ENCODE measurements at places on chromosomes 1 and 21. TPM values are rescaled to one million over a fixed set of nuclear protein-coding genes. Genes with fewer than 3 reads are reported as not detected.

DNA sequence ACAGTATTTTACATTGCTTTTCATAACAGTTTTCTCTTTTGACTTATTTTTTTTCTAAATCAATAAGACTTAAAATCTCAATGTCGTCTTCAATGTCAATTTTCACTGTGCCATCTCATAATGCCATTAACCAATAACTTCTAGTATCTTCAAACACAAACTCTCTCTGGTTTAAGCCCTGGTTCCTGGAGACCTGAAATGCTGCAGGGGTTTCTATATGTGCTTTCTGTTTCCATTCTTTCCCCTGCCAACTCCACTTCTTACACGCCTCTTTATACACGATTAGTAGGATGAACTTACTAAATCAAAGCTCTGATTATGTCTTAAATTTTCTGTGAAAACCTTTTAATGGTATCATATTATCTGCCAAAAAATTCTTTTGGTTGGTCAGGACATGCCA, 191.4 kb downstream of the AMY1C start:
- no peak for DNase-seq

DNA sequence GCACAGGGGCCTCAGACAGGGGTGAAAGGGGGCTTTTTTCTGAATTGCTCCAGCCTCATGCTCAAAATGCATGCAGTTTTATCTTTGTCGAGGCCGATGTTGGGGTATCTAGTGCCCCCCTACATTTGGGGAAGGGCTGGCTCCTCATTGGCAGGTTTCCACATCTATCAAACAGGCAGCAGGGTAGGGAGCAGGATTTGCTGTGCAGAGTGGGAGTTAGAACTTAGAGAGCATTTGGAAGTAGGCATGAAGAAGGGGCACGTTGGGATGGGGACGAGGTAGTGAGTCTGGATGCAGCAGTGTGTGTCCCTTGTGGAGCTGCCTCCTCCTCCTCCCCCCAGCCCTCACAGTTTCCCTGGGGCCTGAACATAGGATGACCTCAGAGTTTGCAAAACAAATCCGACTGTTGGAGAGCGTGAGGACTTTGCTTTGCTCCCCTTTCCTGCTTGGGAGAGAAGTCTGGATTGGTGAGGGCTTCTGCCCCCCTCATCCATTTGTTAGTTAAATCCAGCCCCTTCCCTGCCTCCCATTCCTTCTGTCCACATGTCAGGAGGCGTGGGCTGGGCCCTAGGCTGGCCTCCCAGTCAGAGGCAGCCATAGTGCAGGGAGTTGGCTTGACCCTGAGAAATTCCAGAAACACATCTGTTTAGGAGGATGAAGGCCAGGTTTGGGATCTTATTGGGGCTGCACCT, 36.9 kb upstream of the GPR37L1 start:
- peak; percentile 10 for DNase-seq

- DNase-seq, result peak; percentile 86
These were observed 51.9 kb upstream of the ZNF326 start for GRCh38 chr1:89942825-89943658.

DNA sequence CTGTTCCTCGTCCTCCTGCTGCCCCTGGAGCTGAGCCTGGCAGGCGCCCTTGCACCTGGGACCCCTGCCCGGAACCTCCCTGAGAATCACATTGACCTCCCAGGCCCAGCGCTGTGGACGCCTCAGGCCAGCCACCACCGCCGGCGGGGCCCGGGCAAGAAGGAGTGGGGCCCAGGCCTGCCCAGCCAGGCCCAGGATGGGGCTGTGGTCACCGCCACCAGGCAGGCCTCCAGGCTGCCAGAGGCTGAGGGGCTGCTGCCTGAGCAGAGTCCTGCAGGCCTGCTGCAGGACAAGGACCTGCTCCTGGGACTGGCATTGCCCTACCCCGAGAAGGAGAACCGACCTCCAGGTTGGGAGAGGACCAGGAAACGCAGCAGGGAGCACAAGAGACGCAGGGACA, 14.8 kb downstream of the DRAXIN start:
- no peak for DNase-seq

- DNase-seq, result peak; percentile 43
These were observed 24.1 kb downstream of the PIGM start for GRCh38 chr1:160007577-160008200.

- no peak for DNase-seq
These were observed 4.8 kb downstream of the OVGP1 start for GRCh38 chr1:111422546-111423391.

DNA sequence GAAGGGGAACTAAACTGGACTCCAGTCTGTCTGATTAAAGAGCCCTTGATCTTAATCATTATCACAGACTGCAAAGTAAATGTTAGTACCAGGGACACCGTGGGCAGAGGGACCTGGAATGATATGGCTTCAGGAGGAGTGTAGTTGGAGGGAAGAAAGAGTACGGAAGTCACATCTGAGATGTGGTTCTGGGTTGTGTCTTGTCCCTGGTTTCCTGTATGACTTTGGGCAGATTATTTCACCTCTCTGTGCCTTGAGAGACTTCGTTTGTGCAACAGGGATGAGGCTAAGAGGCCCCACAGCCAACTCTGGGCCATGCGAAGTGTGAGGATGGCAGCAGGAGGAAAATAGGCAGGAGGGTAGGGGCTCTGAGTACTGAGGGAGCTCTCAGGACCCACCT, 76.1 kb upstream of the SLC2A1 start:
- DNase-seq, result no peak

GRCh38 chr1:53345996-53346813, 18.3 kb upstream of the LRP8 start:
- DNase-seq, result no peak

GRCh38 chr1:210726621-210727020, 397.9 kb downstream of the HHAT start:
- no peak for DNase-seq

- peak; percentile 61 for DNase-seq
These were observed at the start of gene RGS7 for GRCh38 chr1:241356519-241357365. TSS of gene RGS7 (minus strand) at chr1:241357205.

- DNase-seq, result no peak
These were observed 390 bp upstream of the NGF start for GRCh38 chr1:115338457-115338820.

DNA sequence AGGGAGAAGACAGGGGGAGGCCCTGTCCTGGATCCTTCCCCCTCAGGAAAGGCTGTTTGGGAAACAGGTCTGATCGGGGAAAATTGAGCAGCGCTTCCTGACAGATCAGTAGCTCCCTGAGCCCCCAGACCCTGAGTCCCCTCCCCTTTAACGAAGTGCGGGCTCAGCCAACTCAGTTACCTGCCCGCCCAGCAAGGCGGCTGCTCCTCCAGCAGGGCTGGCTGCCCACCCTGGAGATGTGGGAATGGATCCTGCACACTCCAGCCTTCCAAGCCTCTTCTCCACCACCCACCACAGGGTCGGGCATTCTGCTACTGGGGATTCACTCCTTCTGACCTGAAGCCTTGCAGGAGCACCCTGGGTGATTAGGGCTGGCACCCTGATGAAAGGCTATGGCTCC, 27.6 kb upstream of the LAPTM5 start:
- no peak for DNase-seq

DNA sequence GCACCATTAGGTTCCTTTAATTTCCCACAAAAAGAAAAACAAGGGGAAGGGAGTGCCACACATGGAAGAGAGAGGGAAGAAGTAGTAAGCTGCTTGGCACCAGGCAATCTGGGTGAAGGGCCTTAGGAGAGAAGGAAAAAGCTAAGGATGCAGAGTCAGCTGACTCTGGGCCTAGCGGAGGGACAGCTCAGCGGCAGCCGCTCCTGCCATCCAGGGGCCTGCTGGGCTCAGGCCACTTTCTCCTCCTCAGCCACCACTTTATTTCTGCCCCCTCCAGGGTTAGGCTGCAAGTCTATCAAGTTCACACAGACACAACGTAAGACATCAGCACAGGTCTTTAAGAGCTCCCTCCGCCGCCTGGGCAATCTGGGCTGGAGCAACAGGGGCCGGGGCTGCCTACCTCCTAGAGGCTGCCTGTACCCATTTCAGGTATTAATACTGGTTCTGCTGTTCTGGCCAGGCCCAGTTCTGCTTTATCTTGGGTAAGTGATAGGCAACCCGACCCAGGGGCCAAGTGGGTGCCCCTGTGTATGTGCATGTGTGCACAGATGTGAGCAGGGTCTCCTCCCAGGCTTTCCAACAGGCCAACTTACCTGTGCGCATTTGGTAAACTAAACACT, 53.6 kb downstream of the SLC45A1 start:
- DNase-seq, result peak; percentile 43

DNA sequence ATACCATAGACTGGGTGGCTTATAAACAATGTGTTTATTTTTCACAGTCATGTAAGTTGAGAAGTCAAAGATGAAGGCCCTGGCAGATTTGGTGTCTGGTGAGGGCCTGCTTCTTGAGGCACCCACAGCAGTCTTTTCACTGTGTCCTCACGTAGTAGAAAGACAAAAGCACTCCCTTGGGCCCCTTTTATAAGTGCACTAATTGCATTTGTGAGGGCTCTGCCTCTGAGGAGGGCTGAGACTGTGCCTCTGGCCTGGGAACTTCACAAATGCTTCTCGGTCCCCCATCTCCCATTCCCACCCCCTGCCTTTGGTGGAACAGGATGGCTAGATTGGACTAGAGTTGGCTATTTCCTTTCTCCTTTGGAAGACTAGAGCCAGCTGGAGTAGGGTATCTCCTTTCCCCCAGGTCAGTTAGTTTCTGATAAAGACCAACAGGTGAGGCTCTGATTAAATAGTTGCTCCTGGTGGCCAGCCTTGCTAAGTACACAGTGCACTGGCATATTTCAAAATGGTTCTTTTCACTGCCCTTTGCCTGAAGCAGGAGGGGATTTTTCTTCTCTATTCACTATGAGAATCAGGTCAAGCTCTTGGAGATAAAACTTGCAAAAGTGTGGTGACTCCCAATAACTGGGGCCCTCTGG, 82.9 kb downstream of the PLPPR4 start:
- DNase-seq, result no peak

DNA sequence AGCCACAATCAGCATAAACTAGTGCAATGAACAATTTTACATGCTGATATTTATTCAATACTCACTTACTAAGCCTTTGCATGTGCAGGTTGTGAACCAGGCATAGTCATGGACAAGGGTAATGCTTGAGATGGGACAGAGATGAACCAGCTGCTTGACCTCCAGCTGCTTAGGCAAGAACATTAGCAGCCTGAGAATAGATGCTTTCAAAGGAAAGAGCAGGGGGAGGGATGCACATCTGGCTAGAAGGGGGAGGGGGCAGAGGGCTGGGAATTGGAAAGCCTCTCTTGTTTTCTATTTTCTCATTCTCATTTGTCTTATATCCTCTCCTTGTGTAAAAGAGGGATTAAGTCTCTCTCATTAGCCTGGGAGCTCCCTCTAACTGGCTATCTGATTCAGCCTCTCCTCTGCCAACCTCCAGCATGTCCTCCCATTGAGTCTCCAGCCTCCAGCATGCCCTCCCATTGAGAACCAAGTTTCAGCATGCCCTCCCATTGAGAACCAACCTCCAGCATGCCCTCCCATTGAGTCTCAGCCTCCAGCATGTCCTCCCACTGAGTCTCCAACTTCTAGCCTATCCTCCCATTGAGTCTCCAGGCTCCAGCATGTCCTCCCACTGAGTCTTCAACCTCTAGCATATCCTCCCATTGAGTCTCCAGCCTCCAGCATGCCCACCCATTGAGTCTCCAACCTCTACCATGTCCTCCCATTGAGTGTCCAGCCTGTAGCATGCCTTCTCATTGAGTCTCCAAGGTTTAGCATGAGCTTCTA, 38.4 kb upstream of the TRABD2B start:
- peak; percentile 8 for DNase-seq

DNA sequence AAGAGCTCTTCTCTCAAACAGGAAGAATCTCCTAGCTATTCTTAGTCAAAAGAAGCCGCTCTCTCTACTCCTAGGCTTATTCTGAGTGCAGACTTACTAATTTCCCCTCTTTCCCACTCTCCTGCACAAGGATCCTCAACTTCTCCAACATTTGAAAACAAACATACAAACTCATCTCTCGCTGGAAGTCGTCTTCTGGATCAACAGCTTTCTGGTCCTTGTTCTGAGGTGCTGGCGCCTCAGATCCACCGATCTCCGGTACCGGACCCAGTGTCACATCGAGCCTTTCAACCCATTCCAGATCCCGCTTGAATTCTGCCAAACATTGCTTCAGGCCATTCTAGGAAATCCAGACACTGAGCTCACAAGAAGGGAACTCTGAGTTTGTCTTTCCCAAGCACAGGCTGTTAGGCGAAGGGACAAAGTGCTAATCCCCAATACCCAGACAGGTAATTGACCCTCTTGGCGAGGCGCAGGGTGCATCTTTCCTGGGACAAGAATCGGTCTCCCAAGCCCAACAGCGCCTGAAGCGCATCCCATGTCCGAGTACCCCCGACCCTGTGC, 696 bp downstream of the EBNA1BP2 start:
- DNase-seq, result peak; percentile 1

DNA sequence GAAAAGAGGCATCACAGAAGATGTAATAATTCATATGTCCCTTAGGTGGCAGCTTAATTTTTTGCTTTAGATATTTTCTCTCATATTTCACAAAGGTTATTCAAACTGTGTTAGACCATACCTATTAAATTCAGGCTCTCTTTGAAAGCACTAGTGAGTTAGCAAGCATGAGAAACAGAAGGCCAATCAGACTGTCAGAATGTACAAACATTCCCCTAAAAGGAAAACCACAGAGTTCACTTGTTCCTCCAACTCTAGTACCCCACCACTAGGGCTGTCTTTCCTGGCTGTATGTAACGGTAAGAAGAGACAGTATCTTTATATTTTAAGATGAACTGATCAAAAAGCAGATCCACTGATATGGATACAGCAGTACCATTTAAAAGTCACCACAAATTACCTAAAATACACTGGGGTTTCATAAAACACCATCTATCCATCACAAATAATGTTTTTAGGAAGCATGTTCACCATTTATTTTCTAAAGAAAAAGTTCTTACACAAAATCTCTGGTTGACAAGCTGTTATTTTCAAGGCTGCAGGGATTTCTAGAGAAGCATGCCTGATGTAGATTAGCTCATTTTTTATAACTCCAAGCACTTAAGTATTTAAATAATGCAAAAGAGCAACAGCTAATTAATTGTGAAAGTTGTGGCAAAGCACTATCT, 1.8 kb downstream of the ARPC5 start:
- DNase-seq, result peak; percentile 92

DNA sequence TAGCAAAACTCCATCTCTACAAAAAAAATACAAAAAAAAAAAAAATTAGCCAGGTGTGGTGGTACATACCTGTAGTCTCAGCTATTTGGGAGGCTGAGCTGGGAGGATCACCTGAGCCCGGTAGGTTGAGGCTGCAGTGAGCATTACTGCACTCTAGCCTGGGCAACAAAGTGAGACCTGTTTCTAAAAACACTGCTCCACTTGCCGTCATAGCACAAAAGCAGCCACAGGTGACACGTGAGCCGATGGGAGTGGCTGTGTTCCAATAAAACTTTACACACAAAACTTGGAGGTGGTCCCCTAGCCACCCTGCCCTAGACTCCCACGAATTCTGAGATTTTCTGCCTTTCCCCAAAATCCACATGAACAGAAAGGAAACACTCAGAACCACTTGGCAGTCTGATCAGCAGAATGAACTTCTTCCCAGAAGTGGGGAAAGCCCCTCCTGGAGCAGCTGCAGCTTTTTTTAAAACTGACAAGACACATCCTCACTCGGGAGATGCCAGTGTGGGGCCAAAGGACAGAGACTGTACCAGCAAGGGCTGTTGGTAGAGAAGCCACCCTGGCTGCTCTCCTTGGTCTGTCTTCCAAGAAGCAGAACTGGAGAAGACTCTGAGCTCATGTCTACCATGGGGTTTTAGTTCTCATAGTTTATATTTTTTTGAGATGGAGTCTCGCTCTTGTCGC, 23.3 kb downstream of the PLEKHM2 start:
- DNase-seq, result no peak

Gene SAMD11
- 3.8 TPM for total RNA-seq

Gene TNFRSF14
- total RNA-seq, result 76.3 TPM

Gene VWA1
- 2.6 TPM for total RNA-seq

Gene LCE2B
- total RNA-seq, result not detected

Gene FMOD
- 3.3 TPM for total RNA-seq

Gene NHLH1
- total RNA-seq, result not detected

Gene FNBP1L
- total RNA-seq, result 11.6 TPM

Gene OR2M5
- total RNA-seq, result not detected
